ENCODE measurements at places on chromosomes 4 and X.

DNA sequence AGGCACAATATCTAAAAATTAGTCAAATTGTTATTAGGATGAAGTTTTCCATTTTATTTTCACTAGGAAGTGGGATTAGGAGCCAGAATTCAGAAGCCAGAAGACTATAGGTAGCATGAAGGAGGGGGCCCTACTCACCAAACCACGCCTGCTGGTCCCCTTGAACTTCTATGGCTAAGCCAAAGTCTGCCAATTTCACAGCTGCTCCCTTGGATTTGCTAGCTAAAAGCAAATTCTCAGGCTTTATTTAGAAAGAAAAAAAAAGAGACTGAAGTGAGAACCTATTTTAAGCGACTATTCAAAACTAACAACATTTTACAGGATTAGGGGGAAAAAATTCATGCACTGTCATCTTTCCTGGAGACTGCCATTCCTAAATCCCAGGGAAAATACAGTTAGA, 224.3 kb downstream of the CAMK2D start:
- no peak for DNase-seq

- DNase-seq, result no peak
Measured at GRCh38 chr4:156968479-156968984, 3.1 kb downstream of the PDGFC start.

DNA sequence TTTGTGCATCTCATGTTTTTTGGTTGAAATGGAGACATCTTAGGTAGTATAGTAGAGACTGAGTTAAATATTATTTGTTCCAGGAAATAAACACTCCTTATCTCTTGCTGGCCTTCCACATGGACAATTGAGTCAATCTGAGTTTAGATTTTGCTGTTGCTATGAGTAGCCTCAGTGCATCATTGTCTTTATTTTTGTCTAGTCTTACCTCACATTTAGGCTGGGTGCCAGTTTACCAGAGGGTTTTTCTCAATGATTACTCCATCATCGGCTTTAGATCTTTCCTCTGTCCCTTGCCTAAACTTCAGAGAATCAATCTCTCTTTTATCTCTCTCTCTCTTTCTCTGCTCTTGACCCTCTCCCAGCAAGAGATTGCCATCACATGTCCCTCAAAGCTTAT, 73.6 kb downstream of the GABRB1 start:
- no peak for DNase-seq

- DNase-seq, result no peak
Measured at GRCh38 chrX:119427024-119427794, 28.1 kb downstream of the SLC25A43 start.

DNA sequence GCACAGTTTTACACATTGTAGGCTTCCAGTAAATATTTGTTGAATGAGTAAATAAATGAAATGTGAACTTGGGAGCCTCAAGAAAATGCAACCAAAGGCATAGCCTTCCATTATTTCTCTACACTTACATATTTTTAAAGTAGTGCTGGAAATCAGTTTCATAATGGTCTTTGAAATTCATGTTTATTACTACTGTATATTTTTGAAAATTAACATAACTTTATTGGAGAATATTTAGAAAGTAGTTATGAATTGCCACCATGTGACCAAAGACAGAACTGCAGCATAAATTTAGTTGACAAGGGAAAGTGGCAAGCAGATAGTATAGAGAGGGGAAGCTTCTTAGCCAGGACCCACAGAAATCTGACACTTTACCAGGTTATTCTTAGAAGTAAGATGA, 6.4 kb downstream of the TCEAL8 start:
- DNase-seq, result no peak

DNA sequence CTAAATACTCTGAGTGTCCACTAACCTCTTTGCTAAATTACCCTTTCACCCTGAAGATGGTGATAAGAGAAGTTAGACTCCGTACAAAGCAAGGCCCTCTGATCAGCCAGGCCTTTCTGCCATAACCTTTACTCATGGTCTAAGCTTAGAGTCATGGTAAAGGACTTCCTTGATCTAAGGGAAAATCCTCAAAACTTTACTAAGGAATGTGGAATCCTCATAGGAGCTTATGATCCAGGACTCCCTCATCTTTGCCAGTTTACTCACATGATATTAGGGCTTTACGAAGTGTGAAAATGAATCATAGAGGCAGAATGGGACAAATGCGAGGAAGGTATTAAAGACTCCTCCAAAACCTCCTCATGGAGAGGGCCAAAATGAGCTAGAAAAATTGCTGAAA, 7.9 kb upstream of the FAM13A start:
- no peak for DNase-seq

GRCh38 chrX:21986596-21986995, 45.5 kb upstream of the PHEX start:
- DNase-seq, result no peak

- DNase-seq, result no peak
Measured at GRCh38 chr4:32987111-32987510, 2266.9 kb downstream of the PCDH7 start.

GRCh38 chrX:122622795-122623194, 561.3 kb upstream of the GRIA3 start:
- no peak for DNase-seq

GRCh38 chrX:72347366-72347765, 41.7 kb upstream of the CITED1 start:
- no peak for DNase-seq

DNA sequence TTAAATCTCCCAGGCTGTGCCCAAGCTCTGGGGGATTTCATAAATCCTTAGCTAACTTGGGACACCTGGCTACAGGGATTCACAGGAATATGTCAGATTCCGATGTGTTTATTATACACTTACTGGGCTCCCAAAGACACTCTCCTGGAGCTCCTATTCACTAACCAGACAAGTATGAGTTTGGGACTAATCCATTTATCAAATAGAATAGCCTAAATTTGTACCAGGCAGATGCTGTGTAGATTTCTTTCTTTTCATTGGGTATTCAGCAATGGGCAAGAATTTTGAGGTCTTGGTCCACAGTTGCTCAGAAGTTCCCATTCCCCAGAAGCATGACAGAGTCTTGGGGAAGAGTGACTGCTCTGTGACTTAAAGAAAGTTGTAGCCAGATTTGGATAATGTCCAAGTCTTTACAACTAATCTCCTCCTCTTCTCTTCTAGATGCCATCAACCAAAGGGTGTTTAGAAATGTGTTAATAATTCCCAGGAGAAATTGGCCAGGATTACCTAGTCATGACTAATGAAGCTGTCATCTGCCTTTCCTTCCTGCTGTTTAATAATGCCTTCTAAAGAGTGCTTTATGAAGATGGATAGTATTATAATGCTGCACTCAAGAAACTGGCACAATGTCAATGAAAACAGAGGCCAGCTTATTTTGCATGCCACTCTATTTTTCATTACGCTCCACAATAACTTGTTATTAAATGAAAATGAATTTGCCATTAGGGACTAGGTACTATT, 120.9 kb downstream of the CHIC2 start:
- no peak for DNase-seq

DNA sequence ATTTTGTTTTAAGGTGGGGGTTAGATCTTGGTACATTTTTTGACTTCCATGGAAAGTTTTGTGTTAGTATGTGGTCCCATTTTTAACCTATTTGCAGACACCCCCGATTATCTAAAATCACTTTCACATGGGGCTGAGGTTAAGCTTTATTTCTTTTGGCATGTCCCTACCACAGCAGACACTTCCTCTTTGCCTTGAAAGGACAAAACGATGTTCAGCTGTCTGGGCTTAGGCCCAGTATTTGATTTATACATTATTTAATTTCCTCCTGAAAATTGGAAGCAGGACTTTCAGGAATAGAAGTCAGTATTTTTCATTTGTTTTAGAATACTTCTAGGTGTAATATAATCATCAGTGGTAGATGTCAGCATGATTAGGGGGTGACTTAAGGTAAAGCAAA, 112.4 kb upstream of the SPRY1 start:
- no peak for DNase-seq

GRCh38 chr4:156021298-156021697, 67.6 kb upstream of the CTSO start:
- no peak for DNase-seq

DNA sequence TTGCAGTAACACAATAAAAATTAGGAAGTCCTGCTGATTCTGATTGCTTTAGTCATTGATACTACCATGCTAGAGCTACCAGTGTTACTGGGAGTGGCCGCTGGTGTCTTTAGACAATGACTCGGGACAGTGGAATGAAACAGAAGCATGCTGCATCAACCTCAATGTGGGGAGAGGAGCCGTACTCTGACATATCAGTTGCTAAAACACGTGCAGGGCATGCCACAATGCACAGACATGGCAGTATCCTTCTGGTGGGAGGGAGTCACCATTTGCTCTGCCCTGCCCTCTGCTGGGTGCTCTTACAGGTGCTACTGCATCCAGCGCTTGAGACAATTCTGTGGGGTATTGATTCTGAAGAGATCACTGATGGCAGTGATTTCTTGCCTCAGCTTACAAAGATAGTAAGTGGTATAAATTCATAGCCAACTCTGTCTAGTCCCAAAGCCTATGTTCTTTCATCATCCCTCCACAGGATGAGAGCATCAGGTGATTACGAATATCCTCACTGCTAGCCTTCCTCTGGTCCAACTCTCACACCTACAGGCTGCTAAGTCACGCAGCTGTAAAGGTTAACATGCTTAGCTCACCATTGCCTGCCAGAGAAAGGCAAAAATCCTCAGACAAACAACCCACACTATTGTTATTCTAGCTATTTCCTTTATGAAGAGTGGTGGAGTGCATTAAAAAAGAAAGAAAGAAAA, 43.7 kb downstream of the NSG1 start:
- no peak for DNase-seq

DNA sequence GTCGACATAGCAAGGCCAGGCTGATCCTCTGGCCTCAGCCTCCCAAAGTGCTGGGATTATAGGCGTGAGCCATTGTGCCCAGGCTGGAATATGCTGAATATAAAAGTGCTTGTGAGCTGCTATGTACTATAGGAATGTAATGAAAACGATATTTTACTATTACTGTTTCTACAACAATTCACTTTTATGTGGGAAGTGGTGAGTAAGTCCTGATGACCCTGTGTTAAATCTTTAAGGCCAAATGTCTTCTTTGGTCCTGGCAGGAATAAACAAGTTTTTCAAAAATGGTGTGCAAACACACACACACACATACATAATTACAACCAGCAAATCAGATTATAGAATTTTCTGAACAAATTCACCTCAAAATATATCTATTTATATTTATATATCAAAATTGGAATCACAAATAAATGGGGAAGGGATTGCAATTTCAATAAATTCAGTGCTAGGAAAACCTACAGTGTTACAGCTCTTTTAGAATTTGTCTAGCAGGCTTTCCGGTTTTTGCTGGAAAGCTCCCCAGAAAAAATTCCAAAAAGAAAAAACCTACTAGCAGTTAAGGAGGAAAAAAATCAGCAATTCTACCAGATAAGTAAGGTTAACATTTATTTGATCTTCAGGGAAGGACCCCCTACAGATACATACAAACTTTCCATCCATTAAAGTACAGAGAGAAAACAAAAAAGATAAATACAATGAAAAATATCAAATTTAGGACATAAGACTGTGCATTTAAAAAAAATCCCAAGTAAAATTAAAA, 17.9 kb downstream of the SMIM14 start:
- DNase-seq, result no peak

DNA sequence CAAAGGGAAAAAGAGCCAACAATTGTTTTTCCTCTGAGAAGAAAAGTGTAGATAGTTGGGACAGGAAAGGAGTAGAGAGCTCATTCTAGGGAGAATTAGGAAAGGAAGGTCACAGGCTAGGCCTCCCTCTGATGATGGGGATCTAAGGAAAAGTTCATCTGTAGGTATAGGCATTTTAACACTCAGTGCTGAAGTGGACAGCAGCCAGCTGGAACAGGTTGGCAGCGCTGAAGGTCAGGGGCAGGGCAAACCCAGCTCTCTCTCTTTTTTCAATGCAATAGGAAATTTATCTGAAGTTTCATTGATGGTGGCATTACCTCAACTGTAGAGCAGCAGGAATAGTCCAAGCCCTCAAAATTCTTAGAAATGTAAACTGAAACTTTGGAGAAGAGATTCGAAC, 98.5 kb upstream of the ETNPPL start:
- DNase-seq, result no peak

Data from stimulated activated CD8-positive, alpha-beta memory T cell treated with anti-CD3 and anti-CD28 coated beads, Interleukin-12 subunit alpha, Interleukin-12 subunit beta, amount 100 ng/mL, for 4 hours (primary cell).